Adrenal gland (tissue), 19 donors: ENCODE measurements at places on chromosomes 11 and 22. TPM values are rescaled to one million over a fixed set of nuclear protein-coding genes. Genes with fewer than 3 reads are reported as not detected.

SEZ6L gene
- total RNA-seq = 0.45 TPM

RNF141 gene
- 42.8 TPM for total RNA-seq

VPREB3 gene
- total RNA-seq = 36.8 TPM

CBLIF gene
- not detected for total RNA-seq

PNPLA5 gene
- not detected for total RNA-seq

TMEM45B gene
- 0.34 TPM for total RNA-seq

C11orf65 gene
- 1.6 TPM for total RNA-seq

C1QTNF5 gene
- total RNA-seq = 25.1 TPM

DNA sequence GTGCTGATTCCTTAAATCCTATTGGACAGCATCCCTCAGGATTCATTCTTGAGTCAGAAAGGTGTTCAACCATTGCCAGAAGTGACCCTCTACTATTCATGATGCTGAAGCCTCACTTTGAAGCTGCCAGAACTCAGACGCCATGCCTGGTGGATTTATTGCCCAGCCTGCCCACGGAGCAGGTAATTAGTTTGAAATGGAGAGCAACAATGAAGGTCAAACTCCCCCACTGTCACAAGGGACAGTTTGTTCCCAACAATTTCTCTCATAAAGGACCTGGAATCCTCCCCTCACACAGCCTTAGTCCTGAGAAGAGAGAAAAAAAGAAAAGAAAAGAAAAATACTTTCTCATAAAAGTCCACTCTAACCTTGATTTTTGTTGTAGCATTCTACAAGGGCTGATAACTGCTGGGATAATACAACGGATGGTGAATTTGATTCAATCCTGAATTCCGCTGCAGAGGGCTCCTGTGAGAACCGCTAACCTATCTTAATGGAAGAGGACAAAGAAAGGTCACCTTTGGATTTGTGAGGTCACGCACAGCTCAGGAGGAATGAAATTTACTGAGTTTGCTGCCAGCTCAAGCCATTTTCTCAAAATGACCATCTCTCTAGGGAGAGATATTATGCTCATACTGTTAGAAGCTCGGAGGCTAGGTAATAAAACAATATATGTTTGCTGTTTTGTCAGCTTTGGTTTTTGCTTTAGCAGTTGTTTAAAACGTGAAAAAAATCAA is 161.6 kb upstream of the SYN3 start:
- H3K4me1 ChIP-seq = no peaks in the 10 kb centered on the region
- no peak overlapping the region for H3K4me3 ChIP-seq
- H3K27me3 ChIP-seq = no peaks in the 10 kb centered on the region
- H3K36me3 ChIP-seq = no peaks in the 10 kb centered on the region

- peaks cover 12% of the 10 kb centered on the region for H3K4me1 ChIP-seq
- H3K27me3 ChIP-seq = no peaks in the 10 kb centered on the region
- DNase-seq = no peak
- no peaks in the 10 kb centered on the region for H3K36me3 ChIP-seq
- no peak overlapping the region for H3K4me3 ChIP-seq
- H3K27ac ChIP-seq = no peak overlapping the region
Observed at GRCh38 chr22:44445307-44445680, 52.7 kb downstream of the RTL6 start.

DNA sequence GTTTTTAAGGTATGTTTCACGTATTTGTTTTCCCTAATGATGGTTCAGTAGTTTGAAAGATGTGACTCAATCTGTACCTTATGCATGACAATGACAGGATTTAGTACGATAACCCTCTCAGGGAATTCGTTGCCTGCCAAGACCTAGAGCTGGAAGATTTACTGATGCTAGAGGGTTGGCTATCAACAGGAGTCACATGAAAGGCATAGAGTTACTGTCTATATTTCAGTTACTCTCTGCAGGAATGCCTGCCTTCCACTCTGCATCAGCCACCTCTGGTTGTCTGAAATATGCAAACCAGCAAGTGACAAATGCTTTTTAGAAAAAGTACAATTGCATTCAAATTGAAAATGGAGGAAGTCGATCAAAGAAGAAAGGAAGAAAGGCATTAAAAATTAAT is 276.3 kb upstream of the RAG2 start:
- H3K36me3 ChIP-seq = no peaks in the 10 kb centered on the region
- DNase-seq = no peak
- no peak overlapping the region for H3K27ac ChIP-seq

DNA sequence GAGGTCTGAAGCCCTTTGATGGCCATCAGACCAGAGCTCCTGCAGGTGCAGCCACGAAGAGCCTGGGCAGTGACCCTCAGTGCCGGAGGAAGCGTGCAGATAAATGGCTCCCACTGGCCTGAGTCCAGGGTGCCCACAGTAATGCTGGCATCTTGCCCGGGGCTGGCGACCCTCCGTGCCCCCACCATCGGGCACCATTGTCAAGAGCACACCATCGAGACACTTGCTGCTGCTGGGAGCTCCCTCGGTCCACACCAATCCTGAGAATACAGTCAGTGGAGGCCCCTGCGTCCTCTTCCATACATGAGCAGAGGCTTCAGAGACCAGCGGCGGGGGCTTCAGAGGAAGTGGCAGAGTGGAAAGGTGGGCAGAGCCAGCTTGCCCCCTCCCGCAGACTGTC is 1448.3 kb downstream of the BRD1 start:
- H3K36me3 ChIP-seq = no peaks in the 10 kb centered on the region
- H3K4me3 ChIP-seq = no peak overlapping the region
- H3K27ac ChIP-seq = no peak overlapping the region
- H3K27me3 ChIP-seq = peaks cover 5% of the 10 kb centered on the region
- no peaks in the 10 kb centered on the region for H3K4me1 ChIP-seq

- peak; percentile 46 for DNase-seq
- H3K36me3 ChIP-seq = no peaks in the 10 kb centered on the region
- no peaks in the 10 kb centered on the region for H3K27me3 ChIP-seq
- H3K4me3 ChIP-seq = no peak overlapping the region
- H3K27ac ChIP-seq = peak overlapping the region; percentile 17
Observed at GRCh38 chr11:17828311-17828751, 93.8 kb downstream of the KCNC1 start.

DNA sequence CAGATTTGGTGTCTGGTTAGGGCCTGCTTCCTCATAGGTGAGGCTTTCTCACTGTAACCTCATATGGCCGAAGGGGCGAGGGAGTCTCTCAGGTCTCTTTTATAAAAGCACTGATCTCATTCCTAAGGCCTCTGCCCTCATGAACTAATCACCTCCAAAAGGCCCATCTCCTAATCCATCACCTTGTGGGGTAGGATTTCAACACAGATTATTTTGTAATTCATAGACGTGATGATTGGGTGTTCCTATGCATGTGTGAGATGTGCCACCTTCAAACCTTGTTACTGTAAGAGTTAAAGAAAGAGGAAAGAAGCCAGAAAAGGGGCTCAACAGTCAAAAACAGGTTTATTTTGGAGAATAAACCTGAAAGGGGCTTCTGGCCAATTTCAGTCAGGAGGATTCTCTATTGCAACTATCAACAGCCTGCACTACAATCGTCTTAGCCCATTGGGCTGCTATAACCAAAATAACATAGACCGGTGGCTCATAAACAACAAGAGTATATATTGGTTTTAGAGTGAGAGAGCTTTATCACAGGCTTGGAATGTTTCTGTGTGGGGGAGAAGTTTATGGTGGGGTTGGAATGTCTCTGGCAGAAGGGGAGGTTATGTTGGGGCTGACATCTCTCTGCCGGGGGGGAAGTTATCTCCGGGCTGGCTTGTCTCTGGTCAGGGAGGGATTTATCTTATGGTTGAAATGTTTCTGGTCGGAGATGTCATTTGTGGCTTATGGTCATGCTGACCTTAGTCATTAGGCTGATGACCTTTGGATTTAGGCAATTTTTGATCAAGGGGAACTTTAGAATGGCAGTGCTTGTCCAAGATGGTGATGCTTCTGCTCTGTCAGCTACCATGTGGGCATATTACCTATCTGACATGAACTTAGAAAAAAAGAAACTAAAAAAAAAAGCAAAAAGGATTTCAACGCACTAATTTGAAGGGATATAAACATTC is 35.1 kb downstream of the CSF2RB start:
- DNase-seq = no peak
- H3K36me3 ChIP-seq = no peaks in the 10 kb centered on the region
- H3K27me3 ChIP-seq = peaks cover 4% of the 10 kb centered on the region
- no peak overlapping the region for H3K4me3 ChIP-seq
- H3K27ac ChIP-seq = no peak overlapping the region

DNA sequence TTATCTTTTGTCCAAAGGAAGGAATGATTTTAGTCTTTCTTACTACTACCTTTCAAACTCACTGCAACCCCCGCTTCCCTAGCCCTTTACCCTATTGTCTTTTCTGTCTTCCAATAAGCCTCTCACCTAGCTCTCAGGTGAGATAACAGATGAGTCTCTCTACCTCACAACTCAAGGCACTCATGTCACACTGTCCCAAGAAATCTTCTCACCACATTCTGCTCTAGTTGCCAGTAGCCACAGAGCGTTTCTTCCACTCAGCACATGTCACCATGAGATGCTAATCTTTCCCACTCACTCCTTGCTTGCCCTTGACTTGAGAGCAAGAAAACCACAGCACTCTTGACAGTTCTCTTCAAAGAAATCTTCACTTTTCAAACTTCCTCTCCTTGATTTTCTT is 32.7 kb upstream of the TMEM41B start:
- no peak for DNase-seq
- H3K4me3 ChIP-seq = no peak overlapping the region
- H3K4me1 ChIP-seq = no peaks in the 10 kb centered on the region
- no peaks in the 10 kb centered on the region for H3K27me3 ChIP-seq
- no peak overlapping the region for H3K27ac ChIP-seq
- H3K36me3 ChIP-seq = no peaks in the 10 kb centered on the region

- H3K27me3 ChIP-seq = no peaks in the 10 kb centered on the region
- no peak overlapping the region for H3K4me3 ChIP-seq
- H3K27ac ChIP-seq = no peak overlapping the region
- H3K36me3 ChIP-seq = no peaks in the 10 kb centered on the region
Observed at GRCh38 chr11:34606326-34607120, 14.4 kb upstream of the EHF start.
